Right ventricle myocardium inferior (tissue), 1 donor: ENCODE measurements at places on chromosomes 4 and X.

DNA sequence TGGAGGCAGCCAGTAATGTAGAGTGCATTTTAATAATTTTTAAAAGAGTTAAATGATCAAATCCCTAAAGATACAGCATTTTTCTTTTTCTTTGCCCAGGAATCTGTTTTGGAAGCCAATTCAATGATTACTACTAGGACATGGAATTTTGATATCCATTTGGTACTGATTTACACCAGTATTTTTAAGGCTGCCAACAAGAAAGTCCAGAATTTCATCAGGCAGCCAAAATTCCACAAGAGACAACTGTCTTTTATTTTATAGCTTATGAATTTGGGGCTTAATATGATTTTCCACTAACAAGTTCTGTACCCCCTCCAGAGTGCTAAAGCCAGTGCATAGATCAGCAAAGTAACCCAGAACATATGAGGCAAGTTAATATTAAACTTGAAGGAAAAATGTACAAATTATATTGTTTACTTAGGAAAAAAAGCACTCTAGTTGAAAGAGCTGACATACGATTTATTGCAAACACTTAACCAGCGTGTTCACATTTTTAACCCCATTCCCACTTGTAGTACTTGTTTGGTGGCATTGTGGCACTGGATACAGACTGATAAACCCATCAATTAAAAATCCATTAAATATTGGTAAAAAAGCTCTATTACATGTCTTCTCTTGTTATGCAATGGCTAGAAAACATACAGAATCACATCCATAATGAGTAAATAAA lies 259.7 kb downstream of the DCHS2 start:
- DNase-seq, result no peak

GRCh38 chr4:48698029-48698971 lies 81.8 kb downstream of the FRYL start:
- peak; percentile 69 for DNase-seq

DNA sequence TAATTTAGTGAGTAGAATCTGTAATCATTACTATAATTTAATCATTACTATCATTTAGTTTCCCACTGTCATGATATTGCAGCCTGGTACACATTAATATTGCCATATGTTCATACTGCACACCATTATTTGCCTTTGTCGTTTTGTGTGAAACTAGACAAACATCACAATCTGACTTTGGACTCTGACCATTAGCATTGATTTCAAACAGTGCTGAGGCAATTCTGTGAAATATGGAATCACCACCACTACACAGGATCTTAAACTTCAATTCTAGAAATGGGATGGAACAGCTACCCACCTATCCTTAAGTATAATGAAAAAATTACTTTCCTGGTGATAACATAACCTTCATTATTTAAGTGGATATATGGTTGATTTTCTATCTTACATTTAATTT lies 98.3 kb downstream of the SORBS2 start:
- no peak for DNase-seq

GRCh38 chr4:137768196-137768595 lies 235.9 kb upstream of the PCDH18 start:
- no peak for DNase-seq

DNA sequence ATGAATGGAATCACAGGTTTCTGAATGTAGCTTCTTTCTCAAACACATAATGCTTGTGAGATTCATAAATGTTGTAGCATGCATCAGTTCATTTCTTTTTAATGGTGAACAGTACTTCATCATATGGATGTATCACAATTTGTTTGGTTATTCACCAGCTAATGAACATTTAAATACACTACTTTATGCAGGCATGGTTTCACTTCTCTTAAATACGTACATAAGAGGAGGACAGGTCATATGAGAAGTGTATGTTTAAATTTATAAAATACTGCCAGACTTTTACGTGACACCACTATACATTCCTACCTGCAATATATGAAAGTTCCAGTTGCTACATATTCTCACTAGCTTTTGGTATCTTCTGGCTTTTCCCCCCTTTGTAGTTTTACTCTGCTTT lies 65.4 kb downstream of the ANKRD17 start:
- no peak for DNase-seq

DNA sequence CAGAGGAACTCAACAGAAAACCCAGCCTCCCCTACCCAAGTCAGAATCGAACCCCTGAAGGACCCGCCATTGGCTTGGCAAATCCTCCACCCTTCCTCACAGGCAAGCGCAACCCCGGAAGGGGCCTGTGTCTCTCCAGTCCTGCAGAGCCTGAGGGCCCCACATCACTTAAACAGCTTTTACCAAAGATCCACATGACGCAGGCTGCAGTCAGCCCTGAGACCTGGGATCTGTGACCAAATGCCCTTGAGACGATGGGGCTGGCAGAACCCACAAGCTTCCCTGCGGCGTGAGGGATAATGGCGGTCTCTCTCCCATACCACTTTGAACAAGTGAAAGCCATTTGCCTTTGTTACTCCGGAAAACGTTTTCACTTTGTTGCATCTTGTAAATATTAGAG lies 54.9 kb downstream of the ACOX3 start:
- no peak for DNase-seq

DNA sequence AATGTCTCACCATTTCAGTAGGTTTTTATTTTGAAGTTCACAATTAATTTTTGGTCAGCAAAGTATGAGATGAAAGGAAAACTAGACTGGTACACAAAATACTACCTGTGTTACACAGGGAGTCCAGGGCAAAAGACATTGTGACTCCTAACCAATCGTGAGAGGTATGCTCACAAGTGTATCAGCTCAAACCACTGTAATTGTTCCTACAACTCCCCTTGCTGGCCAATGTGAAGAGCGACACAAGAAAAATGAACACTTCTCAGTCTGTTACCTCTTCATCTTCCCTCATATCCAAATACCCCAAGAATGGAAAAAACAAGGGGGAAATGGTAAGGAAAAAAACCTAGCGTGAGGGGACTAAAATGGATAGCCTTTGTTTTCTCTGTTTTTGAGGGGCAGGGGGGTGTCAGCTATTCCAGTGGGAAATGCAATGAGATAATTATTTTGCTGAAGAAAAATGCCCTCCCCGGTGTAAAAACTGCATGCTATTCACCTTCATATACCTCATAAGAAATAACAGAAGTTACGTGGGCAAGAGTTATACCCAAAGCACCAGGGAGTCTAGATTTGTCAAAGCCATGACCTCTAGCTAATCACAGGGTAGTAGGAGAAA lies 30.6 kb upstream of the NSUN7 start:
- DNase-seq, result no peak

DNA sequence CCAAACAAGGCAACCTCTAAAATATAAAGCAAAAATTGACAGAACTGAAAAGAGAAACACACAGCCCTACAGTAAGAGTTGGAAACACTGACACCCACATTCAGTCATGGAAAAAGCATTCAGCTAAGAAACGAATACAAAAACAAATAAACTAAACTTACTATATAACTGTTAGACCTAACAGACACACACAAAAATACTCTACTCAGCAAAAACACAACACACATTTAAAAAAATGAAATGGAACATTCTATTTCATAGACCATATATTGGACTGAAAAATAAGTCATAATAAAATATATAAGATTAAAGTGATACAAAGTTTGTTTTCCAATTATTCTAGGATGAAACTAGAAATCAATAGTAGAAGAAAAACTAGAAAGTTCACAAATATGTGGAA lies 488.8 kb upstream of the POU3F4 start:
- no peak for DNase-seq

DNA sequence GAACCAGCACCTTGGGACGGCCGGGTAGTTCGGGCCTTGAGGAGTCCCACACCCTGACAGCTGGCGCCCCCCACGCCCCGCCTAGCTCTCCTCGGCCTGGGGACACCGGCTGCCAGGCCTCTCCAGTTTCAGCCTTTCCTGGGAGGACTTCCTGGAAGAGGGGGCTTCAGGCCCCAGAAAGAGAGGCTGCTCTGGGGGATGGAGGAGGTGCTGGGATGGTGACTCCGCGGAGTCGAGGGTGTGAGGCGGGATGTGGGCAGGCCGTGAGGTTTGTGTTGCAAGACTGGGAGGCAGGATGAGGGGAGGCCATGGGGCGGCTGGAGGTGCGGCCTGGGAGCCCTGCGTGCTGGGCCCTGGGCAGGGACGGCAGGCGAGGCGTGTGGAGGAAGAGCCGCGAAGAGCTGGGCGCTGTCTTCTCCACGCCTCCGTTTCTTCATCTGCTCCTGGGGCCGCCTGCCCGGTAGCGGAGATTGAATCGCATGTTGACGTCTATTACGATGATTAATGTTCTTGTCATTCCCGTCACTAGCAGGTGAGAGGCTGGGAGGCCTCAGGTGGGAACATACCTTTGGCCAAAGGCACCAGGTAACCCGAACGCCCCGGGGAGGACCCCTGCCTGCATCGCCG lies 918 bp upstream of the FGFRL1 start:
- peak; percentile 87 for DNase-seq

GRCh38 chrX:119075270-119076025 lies 2.7 kb downstream of the CT47C1 start:
- DNase-seq, result no peak

DNA sequence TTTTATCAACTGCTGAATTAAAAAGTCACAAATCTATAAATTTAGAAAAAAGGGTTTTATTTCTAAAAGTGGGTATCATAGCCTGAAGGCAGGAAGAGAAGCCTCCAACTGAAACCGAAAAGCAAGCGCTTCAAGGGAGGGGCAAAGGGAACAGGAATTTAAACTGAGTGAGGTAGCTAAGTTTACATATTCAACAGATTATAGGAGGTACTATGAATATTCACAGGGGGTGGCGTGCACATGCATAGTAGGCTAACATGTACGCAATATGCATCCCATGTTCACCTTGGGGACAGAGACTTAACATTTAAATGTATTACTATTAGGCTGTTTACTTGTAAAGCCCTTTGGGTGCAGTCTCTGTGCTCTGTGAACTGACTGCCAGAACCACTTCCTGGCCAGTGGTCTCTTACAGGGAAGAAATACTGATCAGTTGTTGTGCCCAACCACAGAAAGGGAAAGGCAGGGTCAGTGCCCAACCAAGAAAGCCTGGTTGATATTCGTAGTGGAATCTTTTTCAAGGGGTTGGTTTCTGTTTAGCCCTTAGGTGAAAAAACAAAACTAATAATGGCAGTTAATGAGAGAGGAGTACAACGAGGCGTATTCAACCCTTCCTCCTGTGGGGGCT lies 168.7 kb upstream of the GALNTL6 start:
- DNase-seq, result no peak

- no peak for DNase-seq
Observed at GRCh38 chr4:106369456-106370060, 980 bp upstream of the GIMD1 start.

DNA sequence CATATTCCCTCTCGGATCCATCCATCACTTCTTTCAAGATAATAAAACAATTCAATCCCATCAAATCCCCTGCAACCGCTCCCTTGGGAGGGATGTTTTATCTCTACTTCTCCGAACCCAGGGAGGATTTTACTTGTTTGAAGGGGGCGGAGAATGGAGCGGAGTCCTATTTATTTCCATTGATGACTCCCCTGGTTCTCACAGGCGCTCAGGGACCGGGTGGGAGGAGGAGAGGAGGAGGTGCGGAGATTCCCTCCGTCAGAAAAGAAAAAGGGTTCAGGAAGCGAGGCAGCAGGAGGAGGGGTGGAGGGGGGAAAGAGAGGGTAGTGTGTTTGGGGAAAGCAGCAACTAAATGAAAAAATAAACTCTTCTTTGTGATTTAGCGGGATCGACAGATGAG lies 2.1 kb downstream of the NDNF start:
- DNase-seq, result peak; percentile 31

- no peak for DNase-seq
Observed at GRCh38 chr4:64305565-64306254, 103.5 kb downstream of the TECRL start.

GRCh38 chr4:159451006-159451405 lies 348.1 kb downstream of the RAPGEF2 start:
- DNase-seq, result no peak

GRCh38 chr4:121684016-121684415 lies 12.8 kb downstream of the ANXA5 start:
- DNase-seq, result no peak

- no peak for DNase-seq
Observed at GRCh38 chr4:24668956-24669355, 84.6 kb upstream of the DHX15 start.

DNA sequence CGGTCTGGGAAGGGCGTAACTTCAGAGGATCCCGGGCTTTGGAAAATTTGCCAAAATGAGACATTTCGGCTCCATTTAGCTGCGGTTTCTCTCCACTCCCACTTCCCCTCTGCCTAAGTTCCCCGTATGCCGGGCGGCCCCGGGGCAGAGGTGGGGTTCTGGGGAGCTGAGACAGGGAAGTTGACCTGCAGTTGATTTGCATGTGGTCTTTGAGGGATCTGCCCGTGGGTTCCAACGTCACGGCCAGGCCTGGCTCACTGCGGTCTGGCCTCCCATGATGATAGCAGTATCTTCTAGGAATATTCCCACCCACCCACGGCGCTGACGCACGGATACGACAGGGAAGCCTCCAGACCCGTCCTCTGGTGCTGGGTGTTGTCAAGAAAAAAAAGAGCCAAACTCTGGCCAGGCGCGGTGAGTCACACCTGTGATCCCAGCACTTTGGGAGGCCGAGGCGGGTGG lies 27.3 kb upstream of the CRLF2 start:
- peak; percentile 90 for DNase-seq

- no peak for DNase-seq
Observed at GRCh38 chrX:140092121-140092520, 126.8 kb upstream of the CXorf66 start.

DNA sequence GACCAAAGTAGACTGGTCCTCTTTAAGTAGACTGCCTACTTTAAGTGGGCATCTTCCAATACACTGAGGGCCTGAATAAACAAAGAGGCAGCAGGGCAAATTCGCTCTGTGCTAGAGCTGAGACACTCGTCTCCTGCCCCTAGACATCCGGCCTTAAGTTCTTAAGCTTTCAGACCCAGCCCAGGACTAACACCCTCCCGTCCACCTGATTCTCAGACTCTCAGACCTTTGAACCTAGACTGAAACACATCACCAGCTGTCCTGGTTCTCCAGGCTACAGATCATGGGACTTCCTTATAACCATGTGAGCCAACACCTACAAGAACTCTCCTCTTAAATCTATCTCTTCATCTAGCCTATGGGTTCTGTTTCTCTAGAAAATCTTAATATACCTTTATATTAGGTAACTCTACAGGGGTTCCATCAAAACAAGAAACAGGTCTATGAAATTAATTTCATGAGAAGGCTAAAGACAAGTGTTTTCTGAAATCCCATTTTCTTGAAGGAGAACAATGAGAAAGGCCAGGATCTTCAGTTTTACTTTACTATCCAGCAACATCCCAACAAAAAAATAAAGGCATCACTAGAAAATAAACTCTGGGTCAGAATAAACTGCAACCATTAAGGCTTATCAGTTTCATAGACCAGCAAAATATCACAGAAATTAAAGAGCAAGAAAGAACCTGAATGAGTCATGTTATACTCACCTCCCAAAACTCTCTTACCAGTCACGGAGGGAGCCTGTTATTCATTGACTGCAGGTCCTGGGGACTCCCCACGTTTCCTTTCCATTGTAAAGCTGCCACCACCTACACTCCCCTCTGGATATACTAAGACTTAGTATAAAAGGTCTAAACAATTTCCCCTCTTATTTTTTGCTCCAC lies 14.8 kb downstream of the ADGRA3 start:
- DNase-seq, result no peak

- no peak for DNase-seq
Observed at GRCh38 chrX:9338986-9339385, 125.9 kb upstream of the TBL1X start.
